ENCODE measurements at places on chromosomes 2 and 18.

GRCh38 chr2:34266908-34267697 is 668.0 kb upstream of the FAM98A start:
- no peak for DNase-seq

DNA sequence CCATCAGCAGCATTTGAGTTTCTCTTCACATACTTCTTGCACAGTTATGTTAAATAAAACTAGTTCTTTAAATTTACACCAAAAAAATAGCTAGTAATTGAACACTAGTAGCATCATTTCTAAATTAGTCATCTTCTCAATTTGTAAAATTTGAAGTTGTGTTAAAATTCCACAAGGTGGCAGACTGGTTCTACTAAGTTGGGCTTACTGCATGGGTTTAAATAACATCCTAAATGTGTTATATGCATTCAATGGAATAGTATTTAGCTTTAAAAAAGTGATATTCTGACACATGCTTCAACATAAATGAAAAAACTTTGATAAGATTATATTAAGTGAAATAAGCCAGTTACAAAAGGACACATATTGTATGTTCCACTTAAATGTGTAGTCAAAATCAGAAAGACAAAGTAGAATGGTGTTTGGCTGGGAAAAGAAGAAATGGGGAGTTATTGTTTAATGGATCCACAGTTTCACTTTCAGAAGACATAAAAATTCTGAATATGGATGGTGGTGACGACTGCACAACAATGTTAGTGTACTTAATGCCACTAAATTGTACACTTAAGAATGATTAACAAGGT is 28.7 kb upstream of the RPRD1A start:
- DNase-seq = peak; percentile 62

- DNase-seq = peak; percentile 87
Measured at GRCh38 chr2:137928547-137929518, 35.4 kb upstream of the HNMT start.

- DNase-seq = no peak
Measured at GRCh38 chr2:212028798-212029394, 509.7 kb downstream of the ERBB4 start.

GRCh38 chr2:118846442-118846952 is 951 bp downstream of the EN1 start:
- DNase-seq = peak; percentile 45

DNA sequence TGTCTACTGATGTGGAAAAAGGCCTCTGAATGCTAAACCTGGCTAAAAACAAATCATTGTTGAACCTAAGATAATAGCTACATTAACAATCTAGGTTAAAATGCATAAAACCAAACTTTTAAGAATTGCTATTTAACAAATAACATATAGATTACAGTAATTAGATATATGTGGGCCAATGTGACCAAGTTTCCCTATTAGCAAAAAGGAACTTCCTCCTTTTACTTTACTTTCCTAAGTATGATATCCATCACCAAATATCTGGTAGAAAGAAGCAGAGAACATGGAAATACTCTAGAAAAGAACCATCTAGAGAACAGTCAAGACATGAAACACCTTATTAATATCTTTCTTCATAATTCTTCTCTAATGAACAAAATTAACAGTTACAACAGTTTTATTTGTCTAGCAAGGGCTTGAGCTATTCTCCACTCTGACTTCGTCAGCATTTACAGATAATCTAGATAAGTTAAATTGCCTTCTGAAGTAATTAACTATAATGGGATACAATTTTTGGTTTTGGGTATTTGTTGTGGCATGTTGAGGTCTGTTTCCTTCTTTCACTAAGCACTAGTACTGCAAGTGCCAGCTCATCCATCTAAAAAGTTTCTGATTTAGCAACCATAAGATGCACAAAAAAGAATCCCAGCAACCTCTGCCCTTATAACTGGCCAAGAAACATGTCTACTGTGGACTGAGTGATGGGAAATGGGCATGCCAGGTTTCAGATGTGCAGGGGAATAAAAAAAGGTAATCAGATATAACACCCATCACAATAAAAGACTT is 53.3 kb downstream of the MEMO1 start:
- no peak for DNase-seq

- DNase-seq = peak; percentile 57
Measured at GRCh38 chr2:96342085-96342484, 6.5 kb downstream of the NCAPH start.

DNA sequence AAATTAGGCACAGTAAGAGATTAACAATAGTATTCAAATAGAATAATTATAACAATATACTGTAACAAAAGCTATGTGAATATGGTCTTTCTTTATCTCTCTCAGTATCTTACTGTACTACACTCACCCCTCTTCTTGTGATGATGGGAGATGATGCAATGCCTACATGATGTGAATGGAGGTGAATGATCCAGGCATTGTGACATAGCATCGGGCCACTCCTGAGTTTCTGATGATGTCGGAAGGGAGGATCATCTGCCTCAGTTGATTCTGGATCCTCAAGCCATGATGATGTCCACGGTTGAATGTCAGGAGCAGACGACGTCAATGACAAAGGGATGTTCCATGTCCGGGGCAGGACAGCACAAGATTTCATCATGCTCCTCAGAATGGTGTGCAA is 268.3 kb upstream of the MGAT5 start:
- no peak for DNase-seq

DNA sequence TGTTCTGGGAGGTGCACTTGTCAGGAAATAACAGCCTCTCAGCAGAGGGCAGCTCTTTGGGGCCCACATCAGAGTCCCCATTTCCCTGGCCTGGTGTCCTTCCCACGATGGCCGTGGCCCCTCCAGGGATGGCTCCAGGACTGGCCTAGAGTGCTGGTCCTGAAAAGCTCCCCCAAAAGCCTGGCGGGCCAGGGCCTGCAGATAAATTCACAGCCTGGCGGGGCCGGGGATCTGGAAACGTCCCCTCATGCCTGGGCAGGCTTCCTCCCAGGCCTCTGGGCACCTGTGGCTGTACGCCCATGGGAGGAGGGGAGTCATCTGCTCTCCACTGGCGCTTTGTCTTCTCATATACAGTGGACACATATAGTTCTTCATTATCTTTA is 52.6 kb upstream of the HS6ST1 start:
- no peak for DNase-seq

GRCh38 chr2:46299365-46300263 is 2.4 kb downstream of the EPAS1 start:
- peak; percentile 48 for DNase-seq

DNA sequence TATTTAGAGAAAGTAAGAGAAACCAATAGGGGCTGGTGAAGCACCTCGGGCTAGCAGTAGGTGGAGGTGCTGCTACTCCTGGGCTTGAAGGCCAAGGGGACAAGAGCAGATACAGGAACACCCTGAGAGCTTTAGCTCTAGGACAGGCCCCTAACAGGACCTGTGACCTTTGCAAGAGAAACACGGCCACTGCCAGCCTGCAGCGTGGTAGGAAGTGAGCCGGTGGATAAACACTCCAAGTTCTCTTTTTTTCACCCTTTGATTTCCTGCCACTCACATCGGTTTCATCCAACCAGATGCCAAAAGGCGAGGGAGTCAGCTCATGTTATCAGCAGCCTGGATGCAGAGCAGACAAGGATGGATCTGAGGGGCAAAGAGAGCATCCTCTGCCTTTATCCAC is 66.8 kb upstream of the SPRED2 start:
- DNase-seq = no peak

DNA sequence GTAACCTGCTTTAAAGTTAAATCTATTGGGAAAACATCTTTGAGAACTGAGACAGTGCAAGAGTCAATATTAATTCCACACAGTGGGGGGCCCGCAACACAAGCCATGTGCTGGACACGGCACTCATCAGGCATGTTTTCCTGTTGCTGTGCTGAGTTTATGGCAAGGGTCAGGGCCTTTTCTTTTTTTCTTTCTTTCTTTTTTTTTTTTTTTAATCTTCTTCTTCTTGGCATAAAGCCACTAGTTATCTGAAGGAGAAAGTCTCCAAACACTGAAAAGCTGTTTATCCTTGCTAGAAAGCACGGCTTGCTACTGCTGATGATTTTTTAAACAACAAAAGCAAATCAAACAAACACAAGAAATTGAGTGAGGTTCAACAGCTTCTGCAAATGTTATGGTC is 252.1 kb downstream of the ZNF521 start:
- peak; percentile 52 for DNase-seq

DNA sequence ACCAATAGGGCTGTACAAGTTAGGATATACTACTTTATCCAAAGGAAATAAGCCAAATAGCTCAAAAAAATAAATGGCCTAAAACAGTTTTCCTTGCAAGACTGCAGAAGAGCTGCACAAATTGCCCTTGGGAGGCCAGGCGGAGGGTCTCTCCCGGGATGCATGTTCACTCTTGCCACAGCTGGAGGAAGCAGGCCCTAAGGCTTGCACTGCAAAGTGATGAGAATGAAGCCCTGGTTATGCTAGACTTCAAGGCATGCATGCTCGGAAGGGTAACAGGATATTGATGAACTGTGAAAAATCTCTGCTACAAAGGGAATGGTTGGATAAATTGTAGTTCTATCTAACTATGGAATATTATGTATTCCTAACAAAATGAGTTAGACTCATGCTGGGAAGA is 27.5 kb upstream of the LDLRAD4 start:
- DNase-seq = no peak

DNA sequence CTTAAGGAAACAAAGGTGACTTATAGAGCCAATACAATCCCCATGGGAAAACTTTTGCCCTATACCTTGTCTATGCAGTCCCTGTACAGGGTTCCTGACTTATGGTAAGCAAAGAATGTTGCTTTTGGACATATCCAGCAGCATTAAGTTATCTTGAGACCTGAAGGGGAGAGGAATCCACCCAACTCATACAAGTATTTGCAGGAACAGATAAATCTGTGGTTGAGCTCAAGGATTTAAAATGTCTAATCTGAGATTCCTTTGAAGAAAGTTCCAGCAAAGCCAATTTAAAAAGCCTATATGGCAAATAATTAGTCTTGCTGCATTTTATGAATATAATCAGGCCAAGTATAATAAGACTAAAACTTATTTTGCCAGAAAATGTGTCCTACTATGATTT is 739.5 kb upstream of the CDH2 start:
- no peak for DNase-seq

GRCh38 chr2:26561376-26561775 is 79.8 kb downstream of the CIB4 start:
- no peak for DNase-seq

DNA sequence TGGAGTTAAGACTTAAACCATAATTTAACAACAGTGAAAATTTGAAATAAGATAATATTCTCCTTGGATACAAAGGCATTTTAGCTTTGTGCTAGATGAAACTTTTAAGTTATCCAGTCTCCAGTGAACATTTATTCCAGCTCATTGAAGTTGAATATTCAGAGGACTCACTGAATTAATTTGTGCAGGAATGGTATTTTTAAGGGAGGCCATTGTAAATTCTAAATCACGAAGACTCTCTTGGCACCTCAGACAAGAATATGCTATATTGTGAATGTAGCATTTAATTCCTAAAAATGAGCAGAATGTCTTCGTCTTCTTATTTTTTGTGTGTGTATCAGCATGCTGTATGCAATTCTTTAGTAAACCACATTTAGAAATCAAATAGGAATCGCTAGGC is 731.7 kb upstream of the RAB6C start:
- DNase-seq = no peak

DNA sequence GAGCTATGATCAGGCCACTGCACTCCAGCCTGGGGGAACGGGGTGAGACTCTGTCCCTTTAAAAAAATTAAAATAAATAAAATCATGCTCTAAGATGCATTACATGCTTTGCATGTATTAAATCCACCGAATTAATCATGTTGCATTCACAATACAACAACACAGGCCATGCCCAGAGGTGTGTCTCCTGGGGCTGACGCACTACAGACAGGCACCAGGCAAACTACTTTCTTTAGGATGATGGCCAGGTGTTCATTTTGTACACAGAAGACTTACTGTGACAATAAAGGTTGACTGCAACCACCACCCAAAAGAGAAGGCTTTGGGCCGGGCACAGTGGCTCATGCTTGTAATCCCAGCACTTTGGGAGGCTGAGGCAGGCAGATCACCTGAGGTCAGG is 226.8 kb upstream of the PXDN start:
- no peak for DNase-seq

DNA sequence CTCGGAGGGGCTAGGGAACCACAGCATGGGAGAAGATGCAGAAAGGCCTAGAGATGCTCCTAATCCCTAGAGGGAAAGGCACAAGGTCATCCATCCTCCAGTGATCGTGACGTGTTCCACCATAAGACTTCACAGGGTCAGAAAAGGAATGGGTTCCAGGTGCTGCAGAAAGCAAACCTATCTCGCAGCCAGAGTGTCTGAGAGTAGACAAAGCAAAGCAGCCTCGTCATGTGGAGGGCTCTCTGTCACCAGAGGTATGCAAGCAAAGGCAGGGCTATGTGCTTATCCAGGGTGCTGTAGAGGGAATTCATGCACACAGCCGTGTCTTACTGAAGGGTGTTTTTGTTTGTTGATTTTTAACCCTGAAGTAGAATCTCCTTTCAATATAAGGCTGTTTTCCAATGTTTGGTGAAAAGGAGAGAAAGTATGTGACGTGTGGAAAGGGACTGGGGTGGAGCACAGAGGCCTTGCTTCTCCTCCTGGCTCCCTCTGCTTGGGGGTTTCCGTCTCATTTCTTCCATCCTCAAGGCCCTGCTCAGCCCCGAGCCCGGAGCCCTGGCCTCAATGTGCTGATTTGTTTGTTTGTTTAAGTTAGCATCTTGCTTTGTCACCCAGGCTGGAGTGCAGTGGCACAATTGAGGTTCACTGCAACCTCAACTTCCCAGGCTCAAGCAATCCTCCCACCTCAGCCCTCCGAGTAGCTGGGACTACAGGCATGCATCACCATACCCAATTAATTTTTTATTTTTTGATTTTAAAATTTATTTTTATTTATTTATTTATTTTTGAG is 3.0 kb downstream of the GPR55 start:
- DNase-seq = no peak

DNA sequence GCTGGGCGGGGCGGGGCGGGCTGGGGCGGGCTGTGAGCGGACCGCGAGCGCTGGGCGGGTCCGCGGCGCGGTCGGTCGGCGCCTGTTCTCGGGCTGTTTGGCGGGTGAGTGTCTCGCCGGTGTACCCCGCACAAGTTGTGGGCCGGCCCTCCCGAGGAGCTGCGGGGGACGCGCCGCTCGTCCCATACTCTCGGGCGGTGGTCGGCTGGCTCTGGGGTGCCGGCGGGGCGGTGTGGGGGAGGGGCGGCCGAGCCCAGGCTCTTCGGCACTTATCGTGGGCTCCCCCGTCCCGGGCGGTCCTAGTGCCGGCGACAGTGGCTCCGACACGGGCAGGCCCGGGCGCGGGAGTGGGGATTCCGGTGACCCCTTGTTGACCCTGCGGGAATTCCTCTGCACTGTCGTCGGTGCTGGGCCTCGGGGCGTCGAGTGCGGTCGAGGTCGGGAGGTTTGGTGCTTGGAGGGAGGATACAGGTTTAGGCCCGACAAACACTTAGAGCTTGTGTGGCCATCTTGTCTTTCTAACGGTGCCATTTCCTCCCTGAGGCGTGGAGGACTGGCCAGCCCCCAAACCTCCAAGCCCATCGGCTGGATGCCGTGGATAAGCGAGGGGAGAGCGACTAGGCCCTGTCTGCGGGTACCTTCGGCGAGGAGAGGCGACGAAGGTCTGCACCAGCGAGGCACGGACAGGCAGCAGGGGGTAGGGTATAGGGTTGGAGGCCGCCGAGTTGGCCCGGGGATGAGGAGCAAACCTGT is at the start of gene SEPTIN2:
Gene SEPTIN2 (plus strand): TSS at position 47 of the 753 bp plus-strand sequence. CDS start 8,308 bp downstream, outside the sequence.
- DNase-seq = peak; percentile 67

- peak; percentile 21 for DNase-seq
Measured at GRCh38 chr2:83068714-83069113, 1390.4 kb downstream of the SUCLG1 start.

GRCh38 chr18:10443001-10443400 is 11.4 kb upstream of the APCDD1 start:
- no peak for DNase-seq

Data from fibroblast of skin of back (primary cell).